ENCODE measurements at places on chromosomes 6 and 20.

DNA sequence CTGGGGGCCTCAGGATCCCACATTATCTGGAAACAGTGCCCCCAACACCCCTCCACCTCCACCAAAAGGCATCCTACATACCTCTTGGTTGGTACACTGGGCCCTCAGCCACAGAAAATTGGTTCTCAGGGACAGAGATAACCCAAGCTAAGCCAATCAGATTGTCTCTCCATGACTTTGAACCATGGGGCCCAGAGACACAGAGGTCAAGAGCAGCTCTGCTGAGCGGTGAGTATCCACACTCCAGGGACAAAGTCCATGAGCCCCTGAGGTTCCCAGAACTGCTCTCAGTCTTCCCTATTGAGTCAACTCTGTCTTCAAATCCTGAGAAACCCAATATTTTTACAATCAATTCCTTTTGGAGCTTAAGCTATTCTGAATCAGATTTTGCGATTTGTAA lies 35.3 kb downstream of the COL11A2 start:
- DNase-seq = no peak

DNA sequence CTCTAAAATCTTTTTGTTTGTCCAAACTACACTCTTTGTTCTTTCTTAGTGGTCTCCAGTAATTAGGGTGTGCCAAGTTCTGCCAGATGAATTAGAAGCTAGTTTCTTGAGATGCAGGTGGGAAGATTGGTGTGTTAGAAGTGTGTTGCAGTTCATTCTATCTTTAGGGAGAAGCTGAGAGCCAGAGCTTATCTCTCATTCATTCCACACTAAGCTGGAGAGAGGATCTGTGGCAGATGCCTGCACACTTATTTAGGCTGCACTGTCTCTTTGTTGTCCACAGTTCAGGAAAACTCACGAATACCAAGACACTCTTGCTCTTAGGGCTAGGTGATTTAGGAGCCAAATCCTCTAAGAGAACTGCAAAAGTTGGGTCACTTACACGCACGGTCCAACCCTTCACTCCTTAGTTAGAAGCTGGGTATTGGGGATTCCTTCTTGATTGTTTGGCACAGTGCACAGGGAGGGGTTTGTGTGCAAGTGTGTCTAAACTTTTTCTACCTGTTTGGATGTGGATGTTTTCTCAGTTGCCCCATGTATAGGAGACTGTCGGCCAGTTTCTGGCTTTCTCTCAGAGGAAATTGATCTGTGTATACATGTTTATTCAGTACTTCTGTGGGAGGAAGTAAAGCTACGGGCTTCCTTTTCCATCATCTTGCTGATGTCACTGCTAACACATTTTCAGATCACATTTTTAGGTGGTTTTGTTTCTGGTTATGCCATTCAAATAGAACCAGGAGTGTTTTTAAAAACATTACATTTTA lies 49.5 kb downstream of the SMAP1 start:
- DNase-seq = no peak

DNA sequence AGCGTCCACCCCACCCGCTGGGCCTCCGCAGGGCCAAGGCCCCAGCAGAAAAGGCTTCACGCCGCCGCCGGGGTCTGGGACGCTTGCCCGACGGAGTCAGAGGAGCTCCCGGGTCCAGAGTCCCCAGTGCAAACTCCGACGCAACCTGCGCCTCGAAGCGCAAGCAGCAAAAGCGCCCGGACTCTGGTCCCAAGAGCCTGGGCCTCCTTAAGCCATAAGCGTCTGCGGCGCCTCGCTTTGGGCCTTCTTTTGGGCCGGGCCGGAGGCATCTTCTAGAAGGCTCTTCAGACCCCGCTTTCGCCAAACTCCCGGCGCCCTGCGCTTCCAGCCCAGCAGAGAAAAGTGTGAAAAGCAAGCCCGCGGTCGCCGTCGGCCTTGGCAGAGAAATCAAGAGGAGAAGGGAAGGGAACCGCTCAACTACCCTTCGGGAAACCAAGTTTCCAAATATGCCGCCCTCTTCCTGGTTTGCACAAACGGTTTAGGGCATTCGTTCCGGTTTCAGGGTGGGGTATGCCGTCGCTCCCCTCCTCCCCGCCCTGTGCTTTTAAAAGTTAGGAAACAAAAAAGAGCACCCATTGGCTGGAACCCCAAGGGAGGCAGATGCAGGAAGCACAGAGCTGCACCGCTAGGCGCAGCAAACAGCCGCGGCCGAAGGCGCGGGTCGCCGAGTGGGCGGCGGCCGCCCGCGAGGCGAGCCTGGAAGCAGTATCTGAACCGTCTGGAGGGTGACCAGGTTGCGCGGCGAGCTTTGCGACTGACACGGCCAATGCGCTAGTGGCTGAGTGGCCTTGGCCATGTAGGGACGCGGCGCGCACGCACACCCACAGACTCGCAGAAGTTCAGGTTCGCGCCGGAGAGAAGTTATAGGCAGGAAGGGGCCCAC lies 1.2 kb downstream of the TBX18 start:
- peak; percentile 91 for DNase-seq

GRCh38 chr6:157981395-157982101 lies at the start of gene SYNJ2:
Gene SYNJ2, plus strand, starts transcription at chr6:157981863. Its CDS starts 99 bp downstream, at chr6:157981962.
- DNase-seq = peak; percentile 77

DNA sequence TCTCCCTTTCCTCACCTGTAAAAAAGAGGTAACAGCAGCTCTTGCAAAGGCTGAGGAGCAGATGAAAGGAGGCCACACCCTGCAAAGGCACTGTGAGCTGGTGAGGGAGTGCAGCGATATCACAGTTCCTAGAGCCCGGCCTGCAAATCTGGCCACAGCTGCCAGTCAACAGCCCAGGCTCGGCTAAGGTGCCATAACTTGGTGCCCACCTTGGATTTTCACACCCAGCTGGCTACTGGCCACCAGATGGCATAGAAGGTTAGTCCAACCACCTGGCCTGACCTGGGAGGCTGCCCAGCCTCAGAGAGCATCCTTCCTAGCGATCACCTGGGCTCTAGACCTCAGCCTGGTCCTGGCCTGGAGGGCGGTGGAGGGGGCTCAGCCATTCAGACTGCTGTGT lies 46.8 kb downstream of the KCNB1 start:
- DNase-seq = no peak

DNA sequence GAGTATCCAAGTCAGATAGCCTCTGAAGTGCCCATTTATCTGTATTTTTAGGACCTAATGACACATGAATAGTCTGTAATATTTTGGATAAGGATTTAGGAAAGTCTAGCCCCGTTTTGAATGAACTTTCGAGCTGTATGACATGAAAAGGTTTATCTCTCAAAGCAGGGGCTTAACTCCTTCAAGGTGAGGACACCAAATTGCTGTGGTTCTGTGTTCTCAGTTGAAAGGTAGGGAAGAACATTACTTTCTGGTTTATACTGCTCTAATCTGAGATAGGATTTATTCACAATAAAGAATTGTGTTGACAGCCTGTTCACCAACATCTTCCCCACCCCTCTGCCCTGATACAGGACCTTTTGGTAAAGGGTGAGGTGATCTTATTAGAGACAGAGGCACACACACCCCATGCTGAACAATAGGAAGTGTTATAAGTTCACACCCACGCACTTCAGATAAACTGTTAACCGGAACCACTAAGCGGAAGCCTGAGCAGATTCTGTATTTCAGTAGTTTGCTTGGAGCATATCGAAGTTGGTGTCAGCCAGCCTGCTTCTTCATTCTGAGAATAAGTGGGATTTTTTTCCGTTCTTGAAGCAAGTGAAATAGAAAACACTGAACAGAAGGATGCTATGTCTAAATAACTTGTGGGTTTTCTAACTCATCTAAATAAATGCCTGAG lies 223.3 kb downstream of the TMEM242 start:
- no peak for DNase-seq

- no peak for DNase-seq
Observed at GRCh38 chr6:11224966-11225463, 7.5 kb downstream of the NEDD9 start.

DNA sequence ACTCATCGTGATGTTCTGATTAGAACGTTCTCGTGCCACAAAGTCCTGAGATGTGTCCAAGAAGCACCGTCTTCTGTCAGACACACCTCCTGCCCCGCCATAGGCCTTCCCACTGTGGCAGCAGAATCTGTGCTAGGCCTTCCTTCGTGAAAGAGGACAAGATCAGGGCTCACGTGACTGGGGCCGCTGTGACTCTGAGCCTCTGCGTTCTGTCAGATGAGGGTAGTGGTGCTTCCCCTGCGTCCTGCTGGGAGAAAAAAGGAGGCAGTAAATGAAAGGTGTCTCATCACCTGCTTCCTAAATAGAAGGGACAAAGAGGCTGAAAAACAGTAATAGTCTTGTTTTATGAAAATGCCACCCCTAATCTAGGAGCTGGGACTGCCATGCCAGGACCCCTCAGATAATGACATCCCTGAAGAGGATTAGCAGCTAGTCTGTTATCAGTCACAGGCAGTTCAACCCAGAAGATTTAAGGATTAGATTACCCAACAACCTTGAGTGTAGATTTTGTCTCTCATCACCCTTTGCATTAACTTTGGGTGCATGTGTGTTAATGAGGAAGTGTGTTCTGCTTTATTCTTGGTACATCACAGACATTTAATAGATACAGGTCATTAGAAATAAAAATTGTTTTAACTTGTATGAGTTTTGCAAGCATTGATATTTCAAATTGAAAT lies 4.1 kb downstream of the DNAJC5 start:
- no peak for DNase-seq

- no peak for DNase-seq
Observed at GRCh38 chr6:169984181-169985120, 233.0 kb downstream of the ERMARD start.

GRCh38 chr6:165889636-165890403 lies 226.8 kb upstream of the PDE10A start:
- DNase-seq = no peak

DNA sequence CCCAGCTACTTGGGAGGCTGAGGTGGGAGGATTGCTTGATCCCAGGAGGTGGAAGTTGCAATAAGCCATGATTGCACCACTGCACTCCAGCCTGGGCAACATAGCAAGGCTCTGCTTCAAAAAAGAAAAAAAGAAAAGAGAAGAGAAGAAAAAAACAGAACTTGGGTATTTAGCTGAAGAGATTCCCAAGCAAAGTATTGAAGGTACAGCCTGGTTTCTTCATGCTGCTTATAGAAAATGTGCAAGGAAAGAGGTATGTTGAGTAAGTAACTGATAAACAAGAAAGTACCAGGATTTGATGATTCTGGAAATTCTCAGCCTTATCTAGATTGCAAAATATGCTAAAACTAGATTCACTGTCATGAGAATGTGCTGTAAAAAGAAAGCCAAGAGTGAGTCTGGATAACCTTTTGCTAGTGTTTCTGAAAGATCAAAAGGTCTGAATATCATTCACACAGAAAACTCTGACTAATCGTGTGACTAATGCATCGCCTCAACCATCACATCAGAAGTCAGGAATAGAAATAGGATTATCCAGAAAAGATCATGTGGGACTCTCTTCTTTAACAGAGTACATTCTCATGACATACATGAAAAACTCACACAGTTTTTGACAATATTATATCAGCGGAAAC lies 32.4 kb upstream of the NOP56 start:
- peak; percentile 60 for DNase-seq

DNA sequence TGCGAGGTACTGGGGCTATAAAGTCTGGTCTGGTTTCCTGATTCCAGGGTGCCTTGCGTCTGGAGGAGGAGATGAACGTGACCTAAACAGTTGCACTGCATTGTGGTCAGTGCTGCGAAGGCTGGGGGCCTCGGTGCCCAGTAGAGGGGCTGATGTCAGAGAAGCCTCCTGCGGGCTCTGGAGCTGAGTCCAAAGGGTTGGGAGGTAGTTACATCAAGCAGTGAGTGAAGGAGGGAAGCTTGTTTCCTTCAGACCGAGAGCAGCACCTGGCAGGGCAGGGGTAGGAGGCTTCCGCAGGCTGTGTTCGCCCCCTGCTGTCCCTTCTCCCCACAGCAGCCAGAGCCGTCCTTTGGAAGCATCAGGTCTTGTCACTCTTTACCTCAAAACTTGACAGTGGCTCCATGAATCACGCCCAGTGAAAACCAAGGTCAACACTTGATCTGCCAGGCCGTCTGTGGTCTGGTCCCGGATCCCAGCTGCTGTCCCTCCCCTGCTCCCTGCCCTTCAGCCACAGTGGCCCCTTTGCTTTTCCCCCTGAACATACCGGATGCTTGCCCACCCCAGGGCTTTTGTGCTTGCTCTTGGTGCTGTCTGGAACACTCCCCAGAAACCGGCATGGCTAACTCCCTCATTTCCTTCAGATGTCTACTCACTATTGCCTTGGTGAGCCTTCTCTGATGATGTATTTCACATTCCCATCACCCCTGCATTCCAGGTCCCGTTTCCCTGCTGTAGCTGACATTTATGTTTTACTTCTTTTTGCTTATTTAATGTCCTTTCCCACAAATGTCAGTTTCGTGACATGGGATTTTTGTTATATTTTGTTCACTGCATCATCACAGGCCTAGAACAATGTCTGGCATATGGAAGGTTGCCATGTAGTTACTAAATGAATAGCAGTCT lies 7.0 kb downstream of the DYNLRB1 start:
- peak; percentile 74 for DNase-seq

DNA sequence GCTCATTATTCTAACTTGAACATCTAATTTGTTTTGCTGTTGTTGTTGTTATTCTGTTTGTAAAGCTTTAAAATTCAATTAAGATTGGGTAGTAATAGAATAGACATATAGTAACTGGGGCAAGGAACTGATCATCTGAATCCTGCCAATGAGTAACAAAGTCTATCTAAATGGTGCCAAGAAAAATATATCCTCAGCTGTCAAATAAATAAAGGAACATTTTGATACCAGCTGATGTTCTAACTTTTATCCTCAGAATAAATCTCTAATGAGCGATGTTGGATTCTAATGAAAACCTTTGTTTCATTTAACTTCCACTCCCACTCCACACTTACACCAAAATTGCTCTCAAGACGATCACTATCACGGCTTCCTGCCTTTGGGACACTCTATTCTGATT lies 210.9 kb downstream of the TINAG start:
- DNase-seq = peak; percentile 9

DNA sequence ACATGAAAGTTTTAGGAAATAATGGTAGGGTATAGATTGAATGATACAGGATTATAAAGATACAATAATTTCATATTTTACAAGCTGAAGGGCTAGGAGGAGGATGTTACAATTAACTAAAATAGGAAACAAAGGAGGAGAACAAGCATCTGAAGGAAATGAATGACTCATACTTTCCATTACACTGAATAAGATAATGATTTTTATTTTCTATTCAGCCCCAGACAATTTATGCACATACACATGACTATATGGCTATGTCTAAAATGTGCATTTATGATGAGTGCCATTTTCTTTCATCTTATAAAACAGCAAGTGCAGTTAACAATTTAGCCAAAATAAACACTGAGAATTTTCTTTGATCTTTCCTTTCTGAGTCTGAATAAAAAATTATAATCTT lies 994.6 kb upstream of the ADGRB3 start:
- DNase-seq = peak; percentile 48

- DNase-seq = peak; percentile 10
Observed at GRCh38 chr6:129402244-129402643, 307.7 kb downstream of the ARHGAP18 start.

GRCh38 chr20:63859166-63859699 lies 2.1 kb upstream of the ABHD16B start:
- DNase-seq = no peak

DNA sequence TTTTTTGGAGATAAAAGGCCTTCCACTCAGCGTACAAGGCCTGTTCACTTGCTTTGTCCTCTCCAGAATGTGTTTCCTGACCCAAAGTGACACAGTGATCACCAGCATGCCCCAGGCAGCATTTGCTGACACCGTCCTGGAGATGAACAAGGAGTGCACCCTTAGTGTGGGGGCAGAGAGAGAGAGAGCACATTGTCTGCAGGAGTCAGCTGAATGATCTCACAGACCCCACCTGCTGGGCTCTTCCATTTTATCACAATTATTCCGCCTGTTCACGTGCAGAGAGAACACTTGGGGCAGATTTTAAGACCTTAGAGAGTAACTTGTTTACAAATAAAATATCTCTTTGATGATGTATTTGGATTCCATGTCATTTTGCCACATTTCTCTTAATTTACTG lies 22.4 kb upstream of the MAS1L start:
- DNase-seq = no peak

GRCh38 chr20:57960803-57961575 lies 251.2 kb upstream of the PMEPA1 start:
- no peak for DNase-seq
